ENCODE measurements at places on chromosomes 16 and 17. TPM values are rescaled to one million over a fixed set of nuclear protein-coding genes. Genes with fewer than 3 reads are reported as not detected.

DNA sequence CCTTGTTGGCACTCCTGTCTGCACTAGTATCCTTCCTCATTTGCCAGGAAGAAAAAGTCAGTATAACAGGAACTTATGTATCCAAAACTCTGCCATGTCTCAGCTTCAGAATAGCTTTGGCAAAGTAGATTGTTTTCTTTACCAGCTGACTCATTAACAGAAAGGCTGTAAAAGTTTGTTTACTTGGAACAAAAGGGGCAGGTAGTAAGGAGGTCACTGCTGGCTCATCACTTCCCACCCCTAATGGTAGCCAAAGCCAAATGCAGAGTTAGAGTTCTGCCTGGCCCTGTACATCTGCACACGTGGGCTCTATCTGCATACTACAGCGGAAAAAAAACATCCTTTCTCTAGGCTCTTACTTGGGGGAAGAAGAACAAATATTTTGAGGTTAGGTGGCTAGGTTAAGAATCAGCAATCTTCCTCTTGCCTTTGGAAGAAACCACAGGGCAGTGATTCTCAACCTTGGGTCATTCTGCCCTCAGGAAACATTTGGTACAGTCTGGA, 90.9 kb upstream of the BCAR1 start:
- ATAC-seq: no peak

DNA sequence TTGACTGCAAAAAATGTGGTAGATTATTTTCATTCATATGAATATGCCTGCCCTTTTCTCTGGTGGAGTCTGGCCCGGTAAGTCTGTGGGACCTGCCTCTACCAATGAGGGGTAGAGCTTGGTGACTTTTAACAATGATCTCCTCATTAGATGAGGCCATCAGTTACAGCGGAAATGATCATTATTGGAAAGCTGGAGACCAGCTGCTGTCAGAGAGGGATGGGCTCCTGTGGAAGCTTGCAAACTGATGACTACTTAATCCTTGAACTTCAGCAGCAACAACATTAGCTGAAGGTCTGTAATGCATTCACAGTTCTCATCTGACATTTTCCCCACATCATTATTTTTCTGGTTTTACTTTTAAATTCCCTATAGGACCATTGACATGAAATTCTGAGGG, 194.1 kb downstream of the CDH13 start:
- ATAC-seq: no peak

DNA sequence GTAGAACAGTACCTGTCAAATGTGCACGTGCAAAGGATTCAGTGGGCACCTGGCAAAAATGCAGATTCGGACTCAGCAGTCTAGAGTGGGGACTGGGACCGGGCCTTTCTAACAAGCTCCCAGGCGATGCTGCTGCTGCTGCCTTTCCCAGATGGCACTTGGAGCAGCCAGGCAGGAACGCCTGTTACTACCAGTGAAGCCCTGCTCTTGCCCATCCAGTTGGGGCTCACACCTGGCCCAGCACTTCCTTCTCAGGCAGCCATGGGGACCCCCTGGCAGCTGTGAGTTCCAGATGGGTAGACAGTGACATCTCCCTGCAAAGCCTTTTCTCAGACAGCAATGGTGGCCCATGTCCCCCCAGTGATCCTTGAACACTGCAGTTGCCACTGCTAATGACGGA, 30.4 kb downstream of the KDM8 start:
- no peak for ATAC-seq

NPTX1 gene
- 10.2 TPM for total RNA-seq

TNFRSF17 gene
- not detected for total RNA-seq

GRCh38 chr16:68664297-68664696, 19.2 kb downstream of the CDH3 start:
- no peak for ATAC-seq

DNA sequence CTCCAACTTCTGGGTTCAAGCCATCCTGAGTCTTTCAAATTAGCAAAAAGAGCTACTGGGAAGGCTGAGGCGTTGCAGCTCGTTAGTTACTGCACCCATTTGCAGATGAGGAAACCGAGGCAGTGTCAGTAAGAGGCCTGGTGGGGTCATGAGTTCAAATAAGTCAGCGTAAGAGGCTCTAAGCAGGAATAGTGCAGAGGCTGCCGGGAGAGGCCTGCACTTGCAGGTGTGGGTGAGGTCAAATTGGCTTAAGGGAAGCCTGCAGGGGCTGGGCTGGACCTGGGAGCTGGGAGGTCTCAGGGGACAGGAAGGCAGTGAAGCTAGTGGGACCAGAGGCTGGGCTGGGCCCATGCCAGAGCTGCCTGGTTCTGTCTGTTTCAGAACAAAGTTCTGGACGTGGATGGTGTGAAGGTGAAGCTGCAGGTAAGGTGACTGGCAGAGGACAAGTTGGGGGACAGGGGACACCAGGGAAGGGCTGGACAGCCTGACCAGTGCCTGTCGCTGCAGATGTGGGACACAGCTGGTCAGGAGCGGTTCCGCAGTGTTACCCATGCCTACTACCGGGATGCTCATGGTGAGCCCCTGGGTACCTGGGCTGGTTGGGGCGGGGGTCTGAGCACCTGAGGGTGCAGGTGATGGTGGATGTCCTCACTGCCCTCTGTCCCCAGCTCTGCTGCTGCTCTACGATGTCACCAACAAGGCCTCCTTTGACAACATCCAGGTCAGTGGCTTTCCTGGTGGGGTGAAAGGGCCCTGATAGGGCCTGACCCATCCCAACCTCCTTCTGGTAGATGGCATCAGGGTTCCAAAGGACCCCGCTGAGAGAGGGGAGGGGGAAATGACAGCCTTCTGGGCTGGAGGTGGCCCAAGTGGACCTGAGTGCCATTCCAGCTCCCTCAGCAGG, 3.0 kb downstream of the RAB26 start:
- no peak for ATAC-seq

DNA sequence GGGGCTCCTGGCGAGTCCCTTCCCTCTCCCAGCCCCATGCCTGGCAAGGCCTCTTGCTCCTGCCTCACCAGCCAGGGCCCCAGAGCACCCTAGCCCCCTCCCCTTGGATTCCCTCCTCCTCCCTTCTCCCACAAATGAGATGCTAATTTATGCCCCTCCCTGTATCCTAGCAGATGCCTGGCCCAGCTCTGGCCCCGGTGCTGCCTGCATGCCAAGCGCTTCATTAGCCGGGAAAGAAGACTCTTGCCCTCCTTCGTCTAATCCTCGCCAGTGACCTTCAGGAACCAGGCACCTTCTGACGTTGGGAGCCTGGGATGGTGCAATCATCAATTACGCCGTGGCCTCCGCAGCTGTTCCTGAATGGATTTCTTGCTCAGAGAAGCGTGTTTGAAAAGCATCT, 127.8 kb downstream of the SDK2 start:
- ATAC-seq: no peak

DNA sequence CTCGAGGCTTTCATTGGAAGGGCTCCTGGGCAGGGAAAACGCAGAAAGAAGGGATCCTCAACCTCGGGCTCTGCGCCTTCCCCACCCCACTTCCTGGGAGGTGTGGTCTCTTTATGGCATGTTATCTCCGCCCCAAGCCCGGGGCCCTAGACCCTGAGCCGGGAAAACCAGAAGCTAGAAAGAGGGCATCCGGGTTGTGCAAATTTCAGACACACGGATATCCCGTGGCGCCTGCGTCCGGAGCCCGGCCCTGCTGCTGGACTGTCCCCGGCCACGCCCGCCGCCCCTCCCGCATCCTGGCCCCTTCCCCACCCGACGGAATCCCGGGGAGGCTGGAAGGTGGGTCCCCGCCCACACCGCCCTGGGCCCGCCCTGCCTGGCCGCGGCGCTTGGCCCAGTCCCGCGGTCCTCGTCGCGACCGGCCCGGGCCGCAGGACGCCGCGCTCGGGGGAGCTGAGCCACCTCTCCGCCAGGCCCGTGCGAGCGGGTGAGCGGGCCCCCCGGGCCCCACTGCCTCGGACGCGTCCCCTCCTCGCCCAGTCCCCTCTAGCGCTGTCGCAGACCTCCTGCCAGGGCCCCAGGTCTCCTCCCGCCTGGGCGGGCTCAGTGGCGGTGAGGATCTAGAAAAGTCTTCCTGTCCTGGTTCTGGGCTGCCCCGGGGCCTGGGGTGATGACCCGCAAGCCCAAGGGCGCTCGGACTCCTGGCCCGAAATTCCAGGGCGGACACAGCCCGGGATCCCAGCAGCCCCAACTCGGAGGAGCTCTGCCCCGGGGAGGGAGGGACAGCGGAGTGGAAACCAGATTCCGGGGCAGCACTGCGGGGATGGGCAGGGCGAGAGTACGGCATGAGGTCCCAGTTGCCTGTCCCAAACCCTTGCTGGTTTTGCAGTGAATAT, at the start of gene SLC16A5:
TSS of gene SLC16A5 (plus strand) at position 397 of the 896 bp plus-strand sequence. CDS start 5,683 bp downstream, outside the sequence.
- ATAC-seq: peak; percentile 81
